Stimulated activated CD8-positive, alpha-beta memory T cell treated with anti-CD3 and anti-CD28 coated beads, Interleukin-2, amount 100 ng/mL, for 48 hours (primary cell): ENCODE measurements at places on chromosomes 4 and X.
A peak's percentile ranks its signal among the peaks of the same experiment; 100 is the strongest.

DNA sequence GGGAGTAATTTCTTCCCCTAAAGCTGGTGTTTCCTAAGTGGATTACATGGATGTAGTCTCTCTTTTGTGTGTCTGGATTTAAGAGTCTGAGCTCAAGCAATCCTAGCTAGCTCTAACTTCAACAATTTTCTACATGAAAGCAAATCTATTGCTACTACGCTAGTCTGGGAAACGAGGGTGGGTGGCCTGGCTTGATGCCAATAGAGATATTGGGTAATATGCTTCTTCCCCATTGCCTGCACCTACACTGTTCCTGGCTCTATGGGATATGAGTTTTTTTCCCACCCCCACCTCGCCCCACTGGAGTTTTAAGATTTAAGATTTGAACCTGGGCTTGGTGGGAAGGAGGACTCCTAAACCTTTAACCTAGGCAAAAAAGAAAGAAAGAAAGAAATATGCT, 158.8 kb downstream of the RBM46 start:
- no peak for DNase-seq

GRCh38 chrX:47384502-47384901, 14.1 kb downstream of the ZNF157 start:
- DNase-seq, result peak; percentile 28

GRCh38 chr4:15898902-15899301, 39.6 kb downstream of the FGFBP1 start:
- DNase-seq, result no peak

DNA sequence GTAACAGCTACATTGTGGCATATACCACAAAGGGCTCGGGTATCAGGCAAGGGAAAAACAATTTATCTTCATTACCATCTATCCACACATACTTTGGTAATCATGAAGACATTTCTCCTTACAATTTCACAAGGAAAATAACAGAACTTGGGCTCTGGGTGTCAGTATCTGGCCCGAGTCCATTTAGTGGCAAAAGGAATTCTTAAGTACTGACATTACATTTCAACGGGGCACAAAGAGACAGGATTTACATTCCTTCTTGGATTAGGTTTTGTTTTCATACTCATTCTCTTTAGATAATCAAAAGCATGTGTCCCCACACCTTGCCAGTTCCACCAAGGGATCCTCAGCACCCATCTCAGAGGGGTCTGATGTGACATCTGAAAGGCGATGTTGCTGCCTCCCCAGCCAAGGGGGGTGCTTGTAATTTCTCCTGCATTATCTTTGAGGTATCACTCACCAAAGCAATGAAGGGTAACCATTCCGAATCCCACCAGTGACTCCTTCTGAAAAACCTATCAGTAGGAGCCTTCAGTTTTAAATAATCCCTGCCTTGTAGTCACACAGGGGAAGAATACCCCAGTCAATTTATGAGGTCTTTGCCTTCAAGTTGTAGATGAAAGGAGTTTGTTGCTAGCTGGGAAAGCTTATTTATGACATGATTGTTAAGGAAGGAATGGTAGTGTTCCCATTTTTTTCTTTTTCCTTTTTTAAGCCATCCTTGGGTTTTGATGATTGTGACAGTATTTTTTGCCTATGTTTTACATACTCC, 118.6 kb downstream of the PALLD start:
- no peak for DNase-seq

DNA sequence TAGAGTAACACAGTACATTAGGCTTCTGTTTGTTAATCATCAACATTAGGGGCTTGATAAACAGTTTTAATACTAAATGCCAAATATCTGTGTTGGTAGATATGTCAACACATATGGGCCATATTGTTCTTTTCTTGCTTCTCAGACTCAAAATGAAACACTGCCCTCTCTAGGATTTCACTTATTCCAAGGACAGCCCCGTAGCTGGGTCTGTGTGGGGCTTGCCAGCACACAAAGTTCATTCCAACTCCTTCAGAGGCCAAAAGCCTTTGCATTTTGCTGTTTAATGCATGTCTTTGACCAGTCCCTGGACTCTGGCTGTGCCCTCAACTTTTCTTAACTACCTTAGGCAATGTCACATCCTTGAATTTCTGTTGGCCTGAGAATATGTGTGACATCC, 102.0 kb upstream of the ZNF827 start:
- no peak for DNase-seq

DNA sequence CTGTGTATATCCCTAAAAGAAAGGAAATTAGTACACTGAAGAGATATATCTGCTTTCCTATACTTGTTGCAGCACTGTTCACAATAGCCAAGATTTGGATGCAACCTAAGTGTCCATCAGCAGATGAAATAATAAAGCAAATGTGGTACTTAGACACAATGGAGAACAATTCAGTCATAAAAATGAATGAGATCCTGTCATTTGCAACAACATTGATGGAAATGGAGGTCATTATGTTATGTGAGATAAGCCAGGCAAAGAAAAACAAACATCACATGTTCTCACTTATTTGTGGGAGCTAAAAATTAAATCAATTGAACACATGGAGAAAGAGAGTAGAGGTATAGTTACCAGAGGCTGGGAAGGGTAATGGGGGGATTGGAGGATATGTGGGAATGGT, 611.9 kb downstream of the STPG2 start:
- no peak for DNase-seq

GRCh38 chr4:20483416-20483815, 216.8 kb upstream of the PACRGL start:
- DNase-seq, result no peak

DNA sequence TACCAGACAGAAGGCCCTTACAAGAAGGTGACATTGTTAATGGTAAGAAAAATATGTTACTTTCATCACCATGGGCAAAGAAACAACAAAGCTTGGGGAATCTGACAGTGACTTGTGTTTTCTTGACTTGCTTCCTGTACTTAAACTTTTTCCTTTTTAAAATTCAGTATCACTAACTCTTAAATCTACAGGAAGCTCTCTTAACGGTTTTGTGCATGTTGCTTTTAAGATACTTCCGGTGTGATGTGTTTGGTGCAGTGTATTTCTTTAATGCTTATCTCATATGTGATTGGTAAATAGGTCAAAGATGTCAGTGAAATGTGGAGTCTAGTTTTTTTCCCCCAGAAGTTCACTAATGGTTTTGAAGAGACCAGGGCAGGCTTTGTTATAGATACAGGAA, 45.2 kb downstream of the ADH5 start:
- no peak for DNase-seq
